ENCODE measurements at places on chromosomes 1 and 21.

DNA sequence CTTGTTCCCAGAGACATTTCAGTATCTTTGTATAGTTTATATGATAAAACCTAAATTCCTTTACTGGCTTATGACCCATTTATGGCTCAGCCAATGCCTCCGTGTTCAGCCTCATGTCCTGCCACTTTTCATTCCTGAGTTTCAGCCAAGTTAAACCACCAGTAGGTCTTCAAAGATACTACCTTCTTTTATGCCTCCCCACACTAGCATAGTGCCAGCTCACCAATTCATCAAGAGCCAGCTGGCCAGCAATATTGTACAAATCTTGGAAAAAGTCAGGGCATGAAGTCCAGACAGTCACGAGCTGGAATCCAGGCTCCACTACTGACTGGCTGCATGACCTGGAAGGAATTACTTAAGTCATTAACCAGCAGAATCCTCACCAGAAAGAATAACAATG, 446.0 kb downstream of the GPATCH2 start:
- no peak for DNase-seq

- no peak for DNase-seq
Observed at GRCh38 chr1:94230920-94231319, 6.5 kb downstream of the ARHGAP29 start.

- no peak for DNase-seq
Observed at GRCh38 chr1:184806296-184806721, 51.7 kb upstream of the EDEM3 start.

GRCh38 chr1:10051656-10052055, 18.9 kb downstream of the UBE4B start:
- no peak for DNase-seq

- DNase-seq, result no peak
Observed at GRCh38 chr1:27724961-27725373, 794 bp upstream of the FAM76A start.

DNA sequence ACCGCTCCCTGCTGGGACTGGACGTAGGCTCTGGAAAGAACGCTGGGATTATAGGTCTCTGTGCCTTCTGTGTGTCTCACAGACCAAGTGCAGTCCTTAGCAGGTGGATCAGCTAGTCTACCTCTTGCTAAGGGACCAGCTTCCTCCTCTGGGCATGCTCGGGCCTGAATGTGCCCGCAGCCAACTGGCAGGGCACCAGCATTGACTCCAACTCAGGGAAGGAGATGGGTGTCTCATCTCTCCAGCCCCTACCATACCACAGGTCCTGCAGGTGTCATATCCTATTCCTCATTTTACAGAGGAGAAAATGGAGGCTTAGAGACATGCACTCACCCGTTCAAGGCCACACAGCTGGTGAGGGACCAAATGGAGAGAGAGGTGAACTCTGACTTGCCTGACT, 340.2 kb downstream of the PTPRU start:
- DNase-seq, result no peak

DNA sequence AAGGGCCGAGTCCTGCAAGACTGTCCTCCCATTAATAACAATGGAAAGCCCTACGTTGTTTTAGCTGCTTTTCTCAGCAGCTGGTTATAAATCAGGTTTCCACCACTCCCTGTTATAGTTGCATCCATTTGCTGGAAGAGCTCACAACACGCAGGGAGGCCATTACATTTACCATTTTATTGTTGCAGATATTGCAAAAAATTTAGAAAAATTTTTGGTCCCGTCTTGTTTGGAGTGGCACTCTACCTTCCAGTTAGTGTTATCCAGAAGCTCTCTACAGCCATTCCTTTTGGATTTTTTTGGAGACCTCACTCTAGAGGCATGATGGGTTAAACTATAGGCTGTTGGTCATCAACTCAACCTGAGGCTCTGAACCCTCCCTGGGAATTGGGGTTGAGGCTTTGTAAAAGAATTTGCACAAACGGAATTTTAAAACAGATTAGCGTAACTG, 1532.1 kb upstream of the TPTE start:
- DNase-seq, result no peak

DNA sequence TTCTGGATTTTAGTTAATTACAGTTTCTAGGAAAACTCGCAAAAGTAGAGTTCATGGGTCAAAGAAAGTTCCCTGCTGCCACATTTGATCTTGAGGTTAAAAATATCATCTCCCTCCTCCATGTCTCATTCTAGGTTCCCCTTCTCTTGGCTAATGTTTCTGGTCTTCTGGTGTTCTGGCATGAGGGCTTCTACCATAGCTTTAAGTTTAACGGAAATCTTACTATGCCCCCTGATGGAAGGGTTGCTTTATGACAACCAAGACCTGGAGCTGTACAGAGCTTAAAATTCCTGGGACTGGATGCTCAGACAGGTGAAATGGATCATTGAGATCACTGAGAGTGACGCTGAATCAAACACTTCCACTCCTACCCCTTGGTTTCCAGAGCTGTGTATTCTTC, 1881.7 kb downstream of the MRPL39 start:
- DNase-seq, result no peak

- DNase-seq, result no peak
Observed at GRCh38 chr1:50208315-50208714, 99.6 kb downstream of the ELAVL4 start.

DNA sequence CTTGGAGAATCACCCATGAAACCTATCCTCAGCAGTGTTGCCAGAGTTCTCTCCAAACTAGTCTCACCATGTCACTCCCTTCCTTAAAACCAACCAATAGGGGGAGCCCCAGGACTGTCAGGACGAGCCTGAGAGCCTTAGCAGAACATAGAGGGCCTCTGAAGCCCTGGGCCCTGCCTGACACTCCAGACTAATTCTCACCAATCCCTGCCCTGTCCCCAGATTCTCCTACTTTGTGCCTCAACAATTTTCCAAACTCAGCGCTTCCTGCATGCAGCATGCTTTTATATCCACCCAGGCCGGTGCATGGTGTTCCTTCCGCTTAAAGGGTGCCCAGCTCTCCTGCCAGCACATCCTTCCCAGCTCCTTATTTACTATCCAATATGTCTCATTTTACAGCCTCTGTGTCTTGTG, 42.7 kb downstream of the HSD3B1 start:
- DNase-seq, result peak; percentile 76

- no peak for DNase-seq
Observed at GRCh38 chr1:15345705-15346345, 63.9 kb upstream of the EFHD2 start.

DNA sequence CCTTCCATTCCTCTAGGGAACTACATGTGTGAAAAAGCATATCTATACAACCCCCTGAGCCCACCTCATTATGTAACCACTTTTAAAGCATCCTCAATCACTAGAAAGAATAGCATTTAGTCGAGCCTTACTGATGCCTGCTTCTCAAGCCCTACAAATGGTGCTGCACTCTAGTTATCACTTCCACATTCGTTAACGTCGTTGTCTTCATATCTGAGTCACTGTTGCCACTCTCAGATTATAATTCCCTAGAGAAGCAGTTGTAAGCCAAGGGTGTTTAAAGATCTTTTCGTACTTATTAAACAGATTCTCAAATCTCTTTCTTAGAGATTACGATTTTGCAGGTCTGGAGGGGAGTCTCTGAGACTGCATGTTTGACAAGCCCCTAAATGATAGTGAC, 16.5 kb downstream of the ATP1B1 start:
- DNase-seq, result no peak

DNA sequence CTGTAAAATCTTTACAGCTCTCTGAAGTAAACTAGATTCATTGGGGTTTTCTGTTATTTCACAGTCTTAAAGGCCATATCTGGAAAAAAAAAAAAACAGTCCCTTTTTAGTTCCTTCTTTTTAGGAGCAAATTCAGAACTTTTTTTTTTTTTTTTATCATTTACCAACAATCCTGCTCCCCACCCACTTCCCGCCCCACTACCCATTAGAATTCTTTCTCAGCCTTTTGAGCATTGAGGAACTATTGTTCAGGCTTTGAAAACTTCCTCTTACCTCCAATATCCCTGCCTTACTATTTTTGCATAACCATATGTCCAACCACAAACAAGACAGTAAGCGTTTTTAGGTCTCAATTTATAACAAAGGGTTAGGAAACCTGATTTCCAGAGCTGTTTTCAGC, 330.1 kb downstream of the PLPP3 start:
- no peak for DNase-seq

- no peak for DNase-seq
Observed at GRCh38 chr1:228087771-228088251, 5.3 kb downstream of the ARF1 start.

- DNase-seq, result no peak
Observed at GRCh38 chr1:190444464-190444863, 33.2 kb downstream of the BRINP3 start.

DNA sequence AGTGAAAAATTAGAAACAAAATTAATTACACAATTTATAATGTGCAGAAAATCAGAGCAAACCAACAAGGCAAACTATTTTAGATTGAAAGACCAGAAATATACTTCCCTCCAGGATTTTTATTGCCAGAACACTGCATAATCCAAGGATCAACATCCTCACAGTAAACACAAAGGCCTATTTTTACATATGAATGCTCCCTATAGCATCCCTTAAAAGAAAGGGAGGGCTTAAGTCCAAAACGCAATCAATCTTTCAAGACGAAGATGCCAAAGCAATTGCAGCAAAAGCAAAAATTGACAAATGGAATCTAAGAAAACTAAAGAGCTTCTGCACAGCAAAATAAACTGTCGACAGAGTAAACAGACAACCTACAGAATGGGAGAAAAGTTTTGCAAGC, 18.6 kb upstream of the CHIA start:
- no peak for DNase-seq

DNA sequence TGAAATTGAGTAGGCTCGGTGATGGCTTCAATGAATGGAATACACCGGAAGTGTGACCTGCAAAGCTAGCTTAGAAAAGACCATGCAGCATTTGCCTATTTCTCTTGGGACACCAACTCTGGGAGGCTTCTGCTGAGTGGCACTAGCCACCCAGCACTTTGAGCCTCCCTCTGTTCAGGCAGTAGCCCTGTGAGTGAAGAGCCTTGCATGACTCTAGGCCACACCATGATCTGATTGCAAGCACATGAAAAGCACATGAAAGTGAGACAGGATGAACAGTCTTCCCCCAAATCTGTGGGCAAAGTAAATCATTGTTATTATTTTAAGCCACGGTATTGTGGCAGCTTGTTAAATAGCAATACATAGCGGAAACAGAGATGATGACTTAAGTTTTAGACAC, 2.8 kb downstream of the CD48 start:
- no peak for DNase-seq

DNA sequence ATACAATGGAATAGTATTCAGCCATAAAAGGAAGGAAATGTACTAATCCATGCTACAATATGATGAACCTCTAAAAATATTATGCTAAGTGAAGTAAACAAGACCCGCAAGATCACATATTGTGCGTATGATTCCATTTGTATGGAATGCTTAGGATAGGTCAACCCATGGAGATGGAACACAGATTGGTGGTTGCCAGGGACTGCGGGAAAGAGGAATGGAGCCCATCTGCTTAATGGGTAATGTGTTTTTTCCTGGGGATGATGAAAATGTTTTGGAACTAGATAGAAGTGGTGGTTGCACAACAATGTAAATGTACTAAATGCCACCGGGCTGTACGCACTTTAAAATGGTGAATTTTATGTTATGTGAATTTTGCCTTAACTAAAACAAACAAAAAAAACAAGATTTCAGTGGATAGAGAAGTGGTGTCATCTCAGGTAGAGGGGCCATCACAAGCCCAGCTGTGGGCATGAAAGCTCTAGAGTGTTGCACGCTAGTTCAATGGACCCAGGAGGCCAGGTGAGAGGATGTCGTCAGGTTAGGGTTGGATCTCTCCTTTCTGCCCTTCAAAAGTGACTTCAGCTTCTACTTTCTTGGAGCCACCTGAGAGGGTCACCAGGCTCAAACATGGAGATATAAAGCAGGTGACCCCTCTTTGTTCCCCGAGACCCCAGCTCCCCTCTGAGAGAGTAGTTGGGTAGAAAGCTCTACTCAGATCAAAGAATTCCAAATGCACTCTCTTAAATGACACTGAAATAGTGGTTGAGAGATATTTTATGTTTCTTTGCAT, 2.5 kb downstream of the C1orf115 start:
- DNase-seq, result no peak

DNA sequence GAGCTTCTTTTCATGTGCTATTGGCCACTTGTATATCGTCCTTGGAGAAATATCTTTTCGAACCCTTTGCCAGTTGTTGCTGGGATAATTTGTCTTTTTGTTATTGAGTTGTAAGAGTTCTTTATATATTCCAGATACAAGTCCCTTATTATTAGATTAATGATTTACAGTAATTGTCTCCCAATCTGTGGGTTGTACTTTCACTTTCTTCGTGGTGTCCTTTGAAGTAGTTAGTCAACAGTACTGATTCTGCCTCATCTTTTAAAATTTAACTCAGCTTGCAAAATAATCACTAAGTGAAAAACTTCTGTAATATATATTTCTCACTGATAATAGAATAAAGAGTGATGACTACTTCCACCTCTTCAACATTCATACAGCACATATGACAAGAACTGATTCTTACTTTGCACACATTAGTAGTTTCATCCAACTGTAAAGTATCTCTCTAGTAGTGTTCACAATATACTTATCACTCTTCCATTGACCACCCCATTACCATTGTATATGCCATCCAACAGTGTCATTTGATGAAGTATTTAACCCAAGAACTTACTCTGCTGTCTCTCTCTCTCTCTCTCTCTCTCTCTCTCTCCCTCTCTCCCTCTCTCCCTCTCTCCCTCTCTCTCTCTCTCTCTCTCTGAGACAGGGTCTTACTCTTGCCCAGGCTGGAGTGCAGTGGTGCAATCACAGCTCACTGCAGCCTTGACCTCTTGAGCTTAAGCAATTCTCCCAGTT, 104.2 kb upstream of the DMRTA2 start:
- DNase-seq, result no peak

- no peak for DNase-seq
Observed at GRCh38 chr1:201902198-201902597, 13.5 kb downstream of the SHISA4 start.

- no peak for DNase-seq
Observed at GRCh38 chr1:232426801-232427200, 203.1 kb downstream of the SIPA1L2 start.

DNA sequence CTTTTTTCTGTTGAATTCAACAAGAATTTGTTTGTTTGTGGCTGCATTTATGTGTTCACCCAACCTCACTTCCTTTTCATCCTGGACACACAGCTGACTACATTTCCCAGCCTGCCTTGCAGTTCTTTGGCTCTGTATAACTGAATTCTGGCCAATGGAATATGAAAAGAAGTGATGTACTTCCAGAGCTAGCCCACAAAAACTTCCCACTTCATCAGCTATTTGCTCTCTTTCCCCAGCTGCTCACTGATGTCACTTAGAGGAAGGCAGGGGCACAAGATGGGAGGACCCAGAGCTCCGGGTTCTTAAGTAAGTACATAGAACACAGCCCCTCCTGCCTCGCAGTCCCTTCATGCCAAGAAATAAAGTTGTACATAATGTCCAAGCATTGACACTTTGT, 235.0 kb upstream of the FGGY start:
- DNase-seq, result peak; percentile 89
